ENCODE measurements at places on chromosomes 16 and 17.
A peak's percentile ranks its signal among the peaks of the same experiment; 100 is the strongest.

DNA sequence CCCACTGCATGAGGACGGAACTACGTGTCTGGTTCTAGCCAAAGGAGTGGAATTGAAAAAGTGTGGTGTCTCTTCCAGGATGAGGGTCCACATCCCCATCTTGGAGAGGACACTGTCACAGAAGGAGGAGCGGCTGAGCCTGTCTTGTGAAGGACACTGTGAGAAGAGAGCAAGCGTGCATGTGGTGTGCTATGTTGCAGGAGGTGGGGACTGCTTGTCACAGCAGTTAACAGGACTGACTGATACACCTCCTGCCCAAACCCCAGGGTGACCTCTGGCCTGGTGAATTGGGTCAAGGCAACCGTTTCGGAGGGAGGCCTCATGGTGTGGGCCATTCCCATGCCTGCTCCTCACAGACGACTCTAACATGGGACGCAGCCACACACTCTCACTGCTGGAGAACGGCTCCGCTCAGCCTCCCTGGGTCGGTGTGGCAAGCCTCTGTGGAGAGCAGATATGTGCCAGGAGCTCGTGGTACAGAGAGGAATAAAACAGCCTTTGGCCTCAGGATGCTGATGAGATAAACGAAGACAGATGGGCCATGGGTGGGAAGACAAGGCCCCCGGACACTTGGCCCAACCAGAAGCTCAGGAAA lies 56.4 kb upstream of the RBFOX3 start:
- DNase-seq, result no peak

GRCh38 chr17:17870247-17870646 lies 33.5 kb upstream of the SREBF1 start:
- no peak for DNase-seq

DNA sequence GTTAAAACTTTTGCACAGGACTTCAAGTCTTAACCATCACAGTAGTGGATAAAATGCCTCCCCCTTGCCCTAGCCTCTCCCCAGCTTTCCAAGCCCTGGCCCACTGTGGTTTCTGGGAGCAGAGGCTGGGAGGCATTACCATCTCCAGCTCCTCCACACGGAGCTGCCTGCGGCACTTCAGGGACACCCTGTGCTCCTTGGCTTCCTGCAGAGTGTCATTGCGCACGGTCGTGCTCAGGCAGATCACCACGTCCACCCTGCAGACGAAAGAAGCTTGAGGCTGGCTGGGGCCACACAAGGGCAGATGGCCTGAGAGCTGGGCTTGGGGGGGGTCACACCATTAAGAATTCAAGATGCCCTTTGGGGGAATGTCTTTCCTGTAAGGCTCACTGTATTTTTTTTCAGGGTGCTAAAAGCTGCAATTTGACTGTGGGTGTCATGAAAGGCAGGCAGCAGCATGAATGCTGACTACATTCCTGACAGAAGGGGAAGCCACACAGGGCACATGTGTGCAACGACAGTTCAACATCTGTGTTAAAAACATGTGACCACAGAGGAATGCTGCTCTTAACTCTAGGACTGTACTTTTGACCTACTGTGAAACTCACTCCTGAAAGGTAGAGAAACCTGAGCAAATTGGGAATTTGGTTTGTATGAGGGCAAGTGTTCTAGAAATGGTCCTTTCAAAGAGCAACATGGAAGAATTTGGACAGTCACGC lies 47.7 kb upstream of the CLEC18B start:
- DNase-seq, result no peak

DNA sequence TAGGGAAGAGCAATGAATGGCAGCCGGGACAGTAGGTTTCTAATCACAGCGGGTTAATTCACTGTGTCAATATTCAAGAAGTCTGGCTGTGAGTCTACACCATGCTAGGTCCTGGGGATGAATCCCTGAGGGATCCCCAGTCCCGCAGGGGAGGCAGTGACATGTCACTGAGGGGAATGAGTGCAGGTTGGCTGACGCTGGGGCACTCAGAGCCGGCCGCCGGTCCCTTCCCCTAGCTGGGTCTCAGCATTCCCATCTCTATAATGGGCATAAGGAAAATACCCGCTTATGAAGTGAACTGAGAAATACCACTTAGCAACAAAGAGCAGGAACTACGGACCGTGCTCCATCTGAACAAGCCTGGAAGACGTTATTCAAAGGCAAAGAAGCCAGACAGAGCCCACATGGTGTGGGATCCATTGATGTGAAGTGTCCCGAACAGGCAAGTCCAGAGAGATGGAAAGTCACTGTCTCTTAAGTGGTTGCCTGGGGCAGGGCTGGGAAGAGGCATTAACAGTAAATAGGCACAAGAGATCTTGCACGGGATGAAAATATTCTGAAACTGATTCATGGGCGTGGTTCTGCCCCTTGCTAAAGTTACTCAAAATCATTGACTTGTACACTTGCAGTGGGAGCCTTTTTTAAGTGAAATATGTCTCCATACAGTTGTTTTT lies 31.9 kb downstream of the PPL start:
- DNase-seq, result no peak

DNA sequence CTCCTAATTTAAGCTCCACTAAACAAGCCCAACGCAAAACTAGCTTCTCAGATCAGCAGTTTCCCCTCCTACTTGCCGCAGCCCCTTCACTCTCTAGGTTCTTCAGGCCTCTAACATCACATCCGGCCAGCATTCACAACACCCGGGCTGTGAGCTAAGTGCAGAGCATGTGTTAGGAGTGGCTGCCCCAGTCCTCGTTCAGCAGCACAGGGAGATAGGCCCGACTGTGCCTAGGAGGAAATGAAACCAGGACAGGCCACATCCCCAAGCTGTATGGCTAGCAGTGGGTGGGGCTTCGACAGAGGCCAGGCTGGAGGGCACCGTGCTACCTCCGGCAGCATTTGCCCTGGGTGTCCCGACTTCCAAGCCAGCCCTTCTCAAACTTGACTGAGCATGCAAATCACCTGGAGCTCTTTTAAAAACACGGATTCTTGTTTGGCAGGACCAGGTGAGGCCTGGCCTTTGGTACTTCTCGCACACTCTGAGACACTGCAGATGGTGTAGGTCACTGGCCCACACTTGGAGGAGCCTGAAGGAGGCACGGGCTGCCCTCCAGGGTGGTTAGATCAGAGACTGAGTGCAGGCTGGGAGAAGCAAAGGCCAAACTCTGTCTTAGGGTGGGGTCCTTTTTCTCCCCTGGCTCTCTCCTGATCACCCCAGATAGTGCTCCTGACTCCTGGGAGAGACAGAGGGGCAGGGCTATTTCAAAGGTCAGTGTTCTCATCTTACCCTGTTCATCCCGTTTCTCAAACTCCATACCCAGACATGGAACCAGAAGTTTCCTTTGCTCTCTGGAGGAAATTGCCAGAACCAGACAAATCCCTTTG lies 202.0 kb downstream of the C16orf78 start:
- no peak for DNase-seq

- DNase-seq, result no peak
These were observed 257.6 kb downstream of the PARN start for GRCh38 chr16:14372471-14372870.

GRCh38 chr16:1133810-1134520 lies 18.9 kb upstream of the CACNA1H start:
- DNase-seq, result no peak

- peak; percentile 77 for DNase-seq
These were observed 8.0 kb downstream of the TBC1D24 start for GRCh38 chr16:2482708-2483534.

- DNase-seq, result no peak
These were observed 898.5 kb downstream of the KCNJ2 start for GRCh38 chr17:71067669-71068407.

GRCh38 chr17:79438058-79438457 lies 172.8 kb downstream of the RBFOX3 start:
- DNase-seq, result no peak

DNA sequence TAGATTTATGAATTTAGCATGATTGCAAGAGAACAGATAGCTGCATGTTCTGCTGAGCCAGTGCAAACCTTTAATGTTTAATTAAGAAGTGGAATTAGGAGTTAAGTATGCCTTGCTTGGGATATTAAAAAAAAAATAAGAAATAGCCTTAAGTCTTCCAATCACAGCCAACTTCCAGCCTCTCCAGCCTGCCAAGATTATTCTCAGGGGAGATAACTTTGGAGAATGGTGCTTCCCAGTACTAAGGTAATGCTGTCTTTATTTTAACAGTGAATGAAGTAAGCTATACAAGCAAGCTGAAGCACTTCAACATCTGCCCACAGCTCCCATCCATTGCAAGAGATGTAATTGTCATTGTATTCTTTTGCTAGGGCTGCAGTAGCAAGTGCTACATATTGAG lies 389.5 kb upstream of the ASIC2 start:
- DNase-seq, result no peak

DNA sequence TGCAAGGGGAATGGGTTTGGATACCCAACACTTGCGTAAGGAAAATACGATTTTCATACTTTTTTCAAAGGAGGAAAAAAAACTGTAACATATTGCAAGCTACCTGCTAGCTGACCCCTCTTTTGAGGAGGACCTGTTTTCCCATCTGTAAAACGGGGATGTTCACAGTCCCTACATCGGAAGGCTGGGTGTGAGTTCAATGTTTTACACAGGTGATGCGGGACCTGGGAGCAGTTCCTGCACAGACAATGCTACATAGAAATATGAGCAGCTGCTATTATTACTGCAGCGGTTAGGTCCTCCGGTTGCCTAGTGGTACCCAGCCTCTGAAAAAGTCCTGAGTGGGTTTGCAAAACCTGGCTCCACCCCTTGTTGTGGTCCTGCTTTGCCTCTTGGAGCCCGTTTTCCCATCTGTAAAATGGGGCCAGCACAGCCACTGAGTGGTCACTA lies 3.5 kb downstream of the SOCS1 start:
- no peak for DNase-seq

DNA sequence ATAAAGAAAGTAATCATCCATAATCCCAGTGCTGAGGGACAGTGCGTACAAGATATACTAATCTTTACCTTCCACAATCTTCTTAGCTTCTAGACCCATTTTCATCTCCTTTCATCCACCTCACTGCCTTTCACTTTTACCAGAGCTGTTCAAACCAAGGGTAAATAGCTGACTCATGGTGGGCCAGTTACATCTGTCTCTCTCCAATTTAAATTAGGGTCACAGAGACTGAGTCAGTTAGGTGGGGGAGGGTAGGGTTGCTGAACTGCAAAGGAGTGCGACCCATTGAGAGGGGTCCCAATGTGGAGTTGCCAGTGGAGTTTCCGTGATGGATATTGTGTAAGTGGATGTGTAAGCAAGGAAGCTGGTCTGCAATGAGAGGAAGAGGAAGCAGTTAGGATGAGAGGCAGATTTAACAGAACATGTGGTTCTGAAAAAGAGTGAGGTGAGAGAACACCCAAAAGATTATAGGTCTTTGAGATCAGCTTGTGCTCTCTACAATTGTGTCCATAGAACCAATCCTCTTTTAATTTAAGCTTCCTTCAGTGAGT lies 83.5 kb downstream of the GP2 start:
- DNase-seq, result no peak

- DNase-seq, result no peak
These were observed 58.8 kb downstream of the CDH13 start for GRCh38 chr16:82685526-82685925.

GRCh38 chr16:69579783-69580481 lies 14.2 kb downstream of the NFAT5 start:
- no peak for DNase-seq

- no peak for DNase-seq
These were observed 9.9 kb upstream of the WFIKKN1 start for GRCh38 chr16:620700-621525.

GRCh38 chr16:1980770-1981087 lies 540 bp downstream of the NOXO1 start:
- no peak for DNase-seq

- no peak for DNase-seq
These were observed 2.9 kb downstream of the CPPED1 start for GRCh38 chr16:12800817-12801216.

DNA sequence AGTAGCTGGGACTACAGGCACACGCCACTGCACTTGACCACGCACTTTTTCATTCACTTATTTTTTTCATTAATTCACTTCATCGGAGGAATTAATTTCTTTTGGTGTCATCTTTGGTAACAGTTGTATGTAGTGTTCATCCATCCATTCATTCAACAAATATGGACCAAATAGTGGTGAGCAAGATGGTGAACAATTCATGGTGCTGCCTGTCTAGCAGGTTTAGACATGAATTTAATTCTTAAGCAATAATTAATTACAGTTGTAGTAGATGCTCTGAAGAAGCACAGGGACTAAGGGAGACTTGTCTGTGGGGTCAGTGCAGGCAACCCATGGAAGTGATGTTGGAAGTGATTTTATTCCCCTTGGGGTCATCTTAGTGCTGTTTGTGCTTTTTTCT lies 22.4 kb downstream of the GDE1 start:
- DNase-seq, result no peak

GRCh38 chr17:17781591-17782496 lies 54.9 kb downstream of the SREBF1 start:
- DNase-seq, result peak; percentile 76

DNA sequence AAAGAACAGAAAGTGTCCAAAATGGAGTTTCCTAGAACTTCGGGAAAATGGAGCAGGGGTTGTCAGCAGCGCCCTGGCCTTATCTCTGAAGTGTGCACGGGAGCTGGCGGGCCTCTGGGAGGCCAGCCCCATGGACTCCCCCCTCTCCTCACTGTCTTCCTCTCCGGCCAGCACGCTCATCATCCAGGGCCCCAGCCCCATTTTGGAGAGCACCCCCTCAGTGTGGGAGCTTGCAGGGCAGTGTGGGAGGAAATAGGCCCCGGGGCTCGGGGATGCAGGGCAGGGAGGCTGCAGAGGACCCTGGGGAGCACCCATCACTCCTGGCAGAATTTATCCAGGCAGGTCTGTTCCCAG lies 4.9 kb upstream of the PABPN1L start:
- no peak for DNase-seq

DNA sequence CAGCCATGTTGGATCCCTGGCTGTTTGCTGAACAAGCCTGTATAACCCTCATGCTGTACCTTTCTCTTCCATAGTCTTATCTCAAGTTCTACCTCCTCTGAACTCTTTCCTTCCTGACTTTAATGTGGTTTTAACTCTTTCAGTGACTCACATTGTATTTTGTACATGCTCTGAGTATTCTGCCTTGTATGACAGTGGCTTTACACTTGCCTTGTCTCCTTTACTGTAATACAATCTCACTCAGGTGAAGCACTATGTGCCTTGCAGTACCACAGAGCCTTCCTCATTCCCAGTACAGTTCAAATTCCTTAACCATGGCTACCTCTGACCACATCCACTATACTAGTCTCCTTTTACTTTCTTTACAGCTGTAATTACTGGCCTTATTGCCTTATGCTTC lies 14.1 kb downstream of the PSMD11 start:
- no peak for DNase-seq

DNA sequence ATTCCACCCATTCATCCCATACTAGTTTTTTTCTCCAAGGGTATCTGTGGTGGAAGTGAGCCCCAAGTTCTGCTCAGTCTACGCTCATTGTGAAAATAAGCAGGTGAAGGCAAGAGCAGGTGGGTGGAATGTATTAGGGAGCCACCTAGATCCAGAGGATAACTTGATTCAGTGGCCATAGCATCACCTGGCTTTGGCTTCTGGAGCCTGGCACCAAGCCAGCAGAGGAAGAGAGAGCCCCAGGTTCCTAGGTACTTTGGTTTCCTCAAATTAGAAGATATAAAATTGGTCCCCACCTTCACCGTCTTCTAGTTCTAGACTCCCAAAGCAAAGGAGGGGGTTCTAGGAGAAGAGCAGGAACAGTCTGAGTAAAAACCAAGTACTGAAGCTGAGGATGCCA lies 4.1 kb downstream of the FXR2 start:
- no peak for DNase-seq

- no peak for DNase-seq
These were observed 80.9 kb downstream of the SPACA3 start for GRCh38 chr17:33072421-33073161.

GRCh38 chr17:81967244-81967532 lies 6.2 kb upstream of the NOTUM start:
- no peak for DNase-seq

GRCh38 chr16:57522960-57523359 lies 13.4 kb downstream of the CCDC102A start:
- DNase-seq, result no peak
